ENCODE measurements at places on chromosomes 6 and 20.

DNA sequence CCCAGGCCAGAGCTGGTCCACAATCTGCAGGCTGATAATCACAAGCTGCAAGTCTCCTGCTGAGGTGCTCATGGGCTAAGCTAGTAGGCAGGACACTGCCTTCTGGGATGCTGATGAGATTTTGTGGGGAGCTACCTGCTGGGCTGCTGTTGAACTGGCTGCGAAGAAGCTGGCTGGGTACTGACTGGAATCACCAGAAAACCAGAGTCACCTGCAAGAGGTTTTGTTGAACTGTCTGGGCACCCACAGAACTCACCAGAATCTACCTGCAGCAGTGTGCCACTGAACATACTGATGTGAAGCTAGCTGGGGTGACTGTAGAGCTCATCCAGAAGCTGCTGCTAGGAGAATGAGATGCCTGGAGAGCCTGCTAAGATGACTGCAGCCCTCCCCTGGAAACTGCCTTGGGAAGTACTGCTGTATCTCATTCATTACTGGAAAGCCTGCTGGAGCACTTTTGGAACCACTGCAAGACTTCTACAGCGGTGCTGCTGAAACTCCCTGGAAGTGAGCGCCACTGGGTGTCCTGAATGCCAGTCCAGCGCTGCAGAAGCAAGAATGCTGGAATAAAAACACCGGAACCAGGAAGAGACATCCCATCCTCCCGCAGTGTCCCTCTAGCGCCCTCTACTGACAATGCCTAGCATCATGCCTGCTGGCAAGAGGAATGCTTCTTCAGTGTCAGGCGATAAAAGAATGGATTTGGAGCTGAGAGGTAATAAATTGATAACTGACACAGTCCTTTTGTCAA, 64.9 kb upstream of the ARHGAP18 start:
- peak; percentile 79 for DNase-seq

DNA sequence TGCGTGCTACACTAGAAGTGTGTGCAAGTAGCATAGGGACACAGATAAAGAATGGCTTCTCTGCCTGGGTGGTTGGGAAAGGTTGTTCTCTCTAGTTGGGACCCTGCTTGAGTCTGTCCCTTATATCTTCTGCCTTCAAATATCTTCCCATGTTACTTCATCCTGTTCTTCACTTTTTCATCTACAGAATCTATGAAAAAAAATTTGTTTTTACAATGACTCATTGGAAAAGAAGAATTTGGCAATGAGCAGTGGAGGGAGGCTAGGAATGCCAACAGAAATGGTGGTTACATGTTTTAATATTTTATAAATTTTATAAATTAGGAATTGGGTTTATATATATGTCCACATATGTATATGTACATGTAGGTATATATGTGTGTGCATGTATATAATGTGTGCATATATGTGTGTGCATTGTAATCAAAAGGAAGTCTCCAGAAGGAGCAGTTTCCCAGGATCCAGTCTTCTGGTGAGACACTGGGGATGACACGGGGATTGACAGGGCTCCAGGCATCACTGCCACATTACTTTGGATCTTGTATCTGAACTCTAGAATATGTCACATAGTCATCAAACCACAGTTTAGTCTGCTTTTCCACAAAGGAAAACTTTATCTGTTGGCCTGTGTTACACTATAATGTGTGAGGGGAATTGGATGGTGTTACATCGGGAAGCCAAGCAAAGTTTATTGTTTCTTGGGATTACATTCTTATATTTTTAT, 75.3 kb upstream of the RIPOR2 start:
- no peak for DNase-seq

GRCh38 chr20:50521221-50522052, 11.3 kb downstream of the PTPN1 start:
- DNase-seq = peak; percentile 73

DNA sequence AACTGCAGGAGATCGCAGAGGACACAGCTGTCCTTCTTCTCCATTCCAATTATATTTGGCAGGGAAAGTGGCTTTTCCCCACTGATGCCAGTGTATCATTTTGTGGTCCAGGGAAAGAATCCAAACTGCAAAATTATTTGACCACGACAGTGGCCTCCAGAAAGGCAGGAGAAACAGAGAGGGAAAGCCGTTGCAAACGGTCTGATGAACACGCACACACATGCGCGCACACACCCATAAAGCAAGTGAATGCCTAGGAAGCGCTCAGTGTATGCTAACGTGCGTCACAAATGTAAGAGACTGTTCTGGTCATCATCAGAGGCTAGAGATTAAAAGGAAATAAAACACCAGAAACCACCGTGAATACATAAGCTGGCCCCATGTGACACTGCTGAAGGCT, 54.0 kb downstream of the NPEPL1 start:
- DNase-seq = no peak

DNA sequence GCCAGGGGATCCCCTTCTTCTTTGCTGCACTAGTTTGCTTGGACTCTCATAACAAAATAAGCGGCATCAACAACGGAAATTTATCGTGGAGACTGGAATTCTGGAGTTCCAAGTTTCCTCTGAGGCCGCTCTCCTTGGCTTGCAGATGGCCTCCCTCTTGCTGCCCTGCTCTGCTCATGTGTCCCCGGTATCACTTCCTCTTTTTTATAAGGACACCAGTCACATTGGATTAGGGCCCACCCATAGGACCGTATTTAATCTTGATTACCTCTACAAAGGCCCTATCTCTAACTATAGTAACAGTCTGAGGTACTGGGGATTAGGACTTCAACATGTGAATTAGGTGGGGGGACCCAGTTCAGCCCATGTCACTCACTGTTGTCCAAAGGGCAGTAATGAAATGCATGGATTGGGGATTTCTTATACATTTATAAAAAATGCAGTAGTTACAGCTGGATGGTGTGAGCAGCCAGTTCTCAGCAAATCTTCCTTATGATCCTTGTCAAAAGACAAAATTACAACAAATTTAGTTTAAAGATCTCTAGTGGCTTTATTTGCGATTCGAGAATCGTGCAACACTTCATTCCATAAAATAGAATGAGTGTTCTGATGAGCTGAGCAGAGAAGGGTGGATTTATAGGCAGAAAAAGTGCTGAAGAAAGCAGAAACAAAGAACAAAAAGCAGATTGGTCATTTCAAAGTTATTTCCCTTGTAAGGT, 59.3 kb upstream of the AKAP12 start:
- DNase-seq = no peak

DNA sequence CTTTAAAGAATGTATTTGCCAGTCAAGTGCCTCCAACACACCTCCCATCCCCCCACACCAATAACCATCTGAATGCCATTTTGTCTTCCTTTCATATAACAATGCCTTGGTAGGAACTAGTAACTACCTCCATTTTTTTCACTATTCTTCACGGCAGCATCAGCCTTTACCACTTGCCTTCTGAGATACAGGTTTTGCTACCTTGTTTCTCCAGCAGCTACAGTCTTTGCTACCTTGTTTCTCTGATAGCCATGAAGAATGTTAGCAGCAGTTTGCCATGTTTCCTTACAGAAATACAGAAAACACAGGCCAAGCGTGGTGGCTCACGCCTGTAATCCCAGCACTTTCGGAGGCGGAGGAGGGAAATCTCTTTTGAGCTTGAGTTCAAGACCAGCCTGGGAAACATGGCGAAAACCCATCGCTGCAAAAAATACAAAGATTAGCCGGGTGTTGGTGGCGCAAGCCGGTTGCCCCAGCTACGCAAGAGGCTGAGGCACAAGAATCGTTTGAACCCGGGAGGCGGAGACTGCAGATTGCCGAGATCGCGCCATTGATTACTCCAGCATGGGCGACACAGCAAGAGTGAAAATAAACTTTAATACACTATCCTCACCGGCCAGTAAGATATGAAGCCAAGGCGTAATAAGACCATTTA, 100.9 kb downstream of the HFE start:
- peak; percentile 80 for DNase-seq

GRCh38 chr20:50331469-50332363, 141.1 kb downstream of the CEBPB start:
- no peak for DNase-seq

- no peak for DNase-seq
Observed at GRCh38 chr20:39504710-39505094, 542.6 kb downstream of the DHX35 start.

DNA sequence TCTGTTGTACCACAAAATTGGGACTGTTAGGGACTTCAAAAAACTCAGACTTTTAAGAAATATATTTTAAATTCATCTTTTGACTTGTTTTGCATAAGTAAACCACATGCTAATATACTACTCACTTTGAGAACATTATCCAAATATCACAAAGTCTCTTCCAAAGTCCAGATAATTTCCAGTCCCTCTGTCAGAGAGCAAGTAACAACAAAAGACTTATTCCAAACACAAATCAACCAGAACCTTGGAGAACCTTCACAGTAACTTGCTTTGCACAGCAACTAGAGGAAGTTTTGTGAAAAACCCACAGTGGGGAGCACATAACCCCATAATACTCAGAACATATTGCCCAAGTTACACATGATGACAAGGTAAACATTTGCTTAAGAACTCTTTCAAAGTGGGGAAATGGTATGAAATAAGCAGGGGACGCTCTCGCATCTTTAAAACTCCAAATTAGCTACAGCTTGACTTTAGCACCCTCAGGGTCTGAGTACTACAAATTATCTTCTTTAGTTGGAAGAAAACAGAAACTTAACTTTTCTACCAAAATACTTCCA, 37.8 kb downstream of the CENPW start:
- DNase-seq = no peak

DNA sequence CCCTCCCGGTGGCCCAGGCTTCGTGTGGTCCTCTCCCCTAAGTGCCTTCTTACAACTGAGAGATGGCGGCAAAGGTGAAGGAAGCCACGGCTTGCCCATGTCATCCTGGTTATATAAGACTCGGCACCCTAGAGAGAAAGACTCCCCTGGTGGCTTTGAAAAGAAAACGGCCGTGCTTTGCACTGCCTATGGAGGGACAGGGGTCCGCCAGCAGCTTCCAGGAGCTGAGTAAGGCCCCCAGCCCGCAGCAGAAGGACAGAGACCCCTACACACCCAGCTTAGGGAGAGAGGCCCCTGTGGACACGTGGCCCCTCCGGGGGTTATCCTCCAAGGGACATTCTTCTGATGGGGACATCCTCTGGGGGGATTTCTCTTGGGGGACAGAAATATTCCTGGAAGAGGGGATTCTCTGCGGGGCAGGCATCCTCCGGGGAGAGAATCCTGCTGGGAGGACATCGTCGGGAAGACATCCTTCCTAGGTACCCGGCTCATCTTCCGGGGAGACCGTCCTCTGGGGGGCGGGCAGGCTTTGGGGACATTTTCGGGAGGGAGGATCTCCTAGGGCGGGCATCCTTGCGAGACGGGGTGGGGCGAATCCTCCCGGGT, 511 bp upstream of the OGFR start:
- DNase-seq = no peak

All from HAP-1 (cell line).